NCI-H187 (cell line): ENCODE measurements at places on chromosomes 2 and 18.

DNA sequence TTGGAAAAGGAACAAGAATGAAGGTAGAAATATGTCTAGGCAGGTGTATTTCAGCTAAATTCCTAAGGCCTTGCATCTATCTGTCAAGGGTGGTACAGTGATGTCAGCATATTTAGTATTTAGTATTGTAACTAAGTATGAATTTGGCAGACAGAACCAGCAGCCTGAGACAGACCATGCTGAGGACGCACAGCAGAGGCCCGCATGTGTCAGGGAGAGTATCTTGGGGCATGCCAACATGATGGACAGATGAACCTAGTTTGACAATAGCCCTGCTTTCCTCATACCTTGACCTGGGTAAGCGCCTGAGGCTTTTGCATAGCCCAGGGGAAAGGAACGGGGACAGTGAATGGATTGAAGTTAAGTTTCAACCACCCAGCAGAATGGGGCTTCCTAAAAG, 33.8 kb upstream of the OSR1 start:
- no peak for DNase-seq

DNA sequence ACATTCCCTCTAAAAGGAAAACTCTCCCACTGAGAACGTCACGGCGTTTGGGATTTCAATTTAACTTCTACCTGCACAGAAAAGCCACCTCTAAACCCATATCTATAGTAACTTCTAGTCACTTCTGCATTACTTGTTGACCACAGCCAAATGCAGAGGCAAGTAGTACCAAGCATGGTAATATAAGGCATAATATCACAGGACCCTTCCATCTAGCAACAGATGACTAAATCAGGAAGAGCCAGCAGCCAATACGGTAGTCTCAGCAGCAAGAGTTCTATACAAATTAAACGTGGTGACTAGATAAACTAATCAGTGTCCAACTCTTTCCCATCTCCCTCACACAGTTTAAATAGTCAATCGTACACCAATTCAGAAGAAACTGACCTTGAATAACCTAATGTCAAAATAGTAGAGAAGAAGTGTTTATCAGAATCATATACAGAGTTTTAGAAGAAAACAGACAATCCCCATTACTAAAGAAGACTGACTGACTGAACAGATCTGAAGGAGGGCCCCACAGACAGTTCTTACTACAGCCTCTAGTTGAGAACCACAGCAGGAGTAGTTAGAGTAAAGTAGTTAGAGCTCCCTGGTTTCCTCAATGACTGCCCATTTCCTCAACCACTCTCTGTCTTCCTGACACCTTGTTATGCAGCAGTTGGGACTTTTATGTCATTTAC, 30.0 kb downstream of the MEMO1 start:
- DNase-seq, result no peak

- no peak for DNase-seq
These were observed 219.7 kb upstream of the CHST9 start for GRCh38 chr18:27404855-27405254.

GRCh38 chr18:53909668-53910067, 314.8 kb downstream of the MBD2 start:
- no peak for DNase-seq

GRCh38 chr2:121103960-121104359, 181.0 kb downstream of the TFCP2L1 start:
- no peak for DNase-seq

GRCh38 chr18:36066001-36066400, 1.4 kb downstream of the RPRD1A start:
- DNase-seq, result no peak

DNA sequence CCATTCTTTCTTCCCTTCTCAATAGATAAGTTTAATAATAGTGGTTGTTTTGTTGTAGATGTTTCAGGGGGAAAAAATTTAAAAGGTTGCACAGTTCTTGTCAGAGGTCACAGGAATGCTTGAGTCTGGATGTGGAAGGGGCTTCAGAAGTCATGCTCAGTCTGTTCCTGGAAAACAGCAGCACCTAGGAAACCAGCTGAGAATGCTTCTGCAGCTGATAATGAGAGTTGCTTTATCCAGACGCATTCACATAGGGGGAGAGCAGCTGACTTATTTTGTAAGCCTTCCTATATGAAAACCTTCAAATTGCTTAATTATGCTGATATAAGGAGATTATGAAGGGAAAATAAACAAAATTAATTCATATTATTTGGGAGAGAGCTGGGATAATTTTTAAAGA, 235.5 kb downstream of the GULP1 start:
- DNase-seq, result no peak

DNA sequence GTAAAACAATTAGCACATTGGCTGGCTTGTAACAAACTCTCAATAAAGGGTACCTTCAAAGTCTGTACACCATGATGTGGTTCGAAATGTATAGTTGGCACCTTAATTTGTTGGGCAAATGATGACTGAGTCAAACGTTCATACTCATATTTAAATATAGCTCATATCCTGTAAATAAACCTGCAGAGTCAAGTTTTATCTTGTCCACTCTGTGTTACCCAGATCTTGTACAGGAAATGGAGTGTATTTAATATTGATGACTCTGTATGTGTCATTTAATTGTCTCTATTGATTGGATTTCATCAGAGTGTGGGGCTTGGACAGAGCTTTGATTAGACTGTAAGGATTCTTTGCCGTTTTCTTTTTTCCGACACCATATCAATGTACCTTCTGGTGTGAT, 805.6 kb upstream of the ZEB2 start:
- no peak for DNase-seq

DNA sequence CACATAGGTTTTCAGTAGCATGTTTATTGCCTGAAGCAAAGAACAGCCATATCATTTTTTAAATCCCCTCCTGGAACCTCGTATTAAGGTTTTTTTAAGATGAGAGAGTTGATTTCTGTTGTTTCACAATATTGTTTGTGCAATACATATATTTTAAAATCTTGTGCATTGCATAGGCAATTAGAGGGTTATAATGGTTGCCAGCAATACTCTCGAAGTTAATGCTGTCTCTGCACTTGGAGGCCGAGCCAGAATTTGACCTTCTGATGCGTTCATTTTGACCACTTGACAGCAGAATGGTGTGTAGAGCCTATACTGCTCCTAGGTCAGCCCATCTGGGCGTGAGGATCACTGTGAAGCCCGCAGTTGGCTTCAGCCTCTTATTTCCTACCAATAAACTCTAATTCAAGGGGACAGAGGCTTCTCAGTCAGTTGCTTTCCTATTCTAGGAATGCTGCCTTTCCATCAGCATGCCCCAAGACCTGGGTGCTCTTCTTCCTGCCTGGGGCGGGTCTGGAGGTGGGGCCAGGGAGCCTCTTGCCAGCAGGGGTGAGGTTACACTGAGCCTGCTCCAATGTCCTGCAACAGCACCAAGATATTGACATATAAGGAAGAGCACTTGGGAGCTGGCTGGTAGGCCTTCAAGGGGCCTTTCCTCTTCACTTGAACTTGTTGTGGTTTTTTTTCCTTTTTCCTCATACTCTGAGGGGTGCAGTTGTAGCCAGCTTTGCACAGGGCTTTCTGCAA, 91.4 kb upstream of the BCL2L11 start:
- no peak for DNase-seq

DNA sequence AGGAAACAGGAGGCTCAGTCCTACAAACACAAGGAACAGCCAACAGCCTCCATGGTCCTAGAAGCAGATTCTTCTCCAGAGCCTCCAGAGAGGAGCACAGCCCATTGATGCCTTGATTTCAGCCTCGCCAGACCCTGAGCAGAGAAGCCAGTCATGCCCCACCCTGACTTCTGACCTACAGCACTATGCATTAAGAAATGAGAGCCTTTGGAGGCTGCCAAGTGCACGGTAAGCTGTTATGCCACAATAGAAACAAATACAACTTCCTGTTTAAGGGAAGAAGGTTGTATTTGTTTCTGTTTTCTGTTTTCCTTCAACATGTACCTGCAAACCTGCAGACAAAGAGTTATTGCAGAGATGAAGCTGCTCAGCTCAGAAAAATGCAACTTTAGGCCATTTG, 181.3 kb upstream of the AGAP1 start:
- DNase-seq, result no peak

DNA sequence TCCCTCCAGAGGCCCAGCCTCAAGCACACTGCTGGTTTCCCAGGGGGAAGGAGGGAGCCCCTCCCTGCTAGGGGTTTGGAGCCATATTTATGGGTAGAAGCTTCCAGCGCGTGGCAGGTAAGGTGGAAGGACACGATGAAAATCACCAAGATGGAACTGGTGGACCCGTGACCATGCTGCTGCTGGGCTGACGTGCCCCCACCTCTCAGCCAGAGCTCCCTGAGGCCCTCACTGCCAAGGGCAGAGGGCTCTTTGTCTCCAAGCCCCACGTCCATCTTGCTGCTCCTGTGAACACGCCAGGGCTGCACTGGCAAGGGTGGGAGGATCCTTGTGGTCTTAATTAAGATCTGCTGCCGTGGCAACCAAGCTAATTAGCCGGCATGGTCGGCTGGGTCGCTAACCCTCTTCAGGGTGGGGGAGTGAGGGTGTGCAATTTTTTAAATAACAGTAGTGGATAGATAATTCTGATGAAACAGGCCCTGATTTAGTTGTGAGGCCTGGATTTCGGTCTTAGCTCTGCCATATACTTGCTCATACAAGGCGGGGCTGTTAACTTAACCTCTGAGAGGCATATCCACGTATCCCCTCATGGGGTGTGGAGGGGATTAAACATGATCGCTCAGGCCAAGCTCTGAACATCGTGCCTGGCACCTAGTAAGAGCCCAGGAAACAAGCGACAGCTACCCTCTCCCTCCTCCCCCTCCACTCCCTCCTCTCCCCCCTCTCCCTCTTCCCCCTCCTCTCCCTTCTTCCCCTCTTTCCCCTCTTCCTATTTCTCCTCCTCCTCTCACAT, 232.8 kb downstream of the CELF4 start:
- no peak for DNase-seq

- no peak for DNase-seq
These were observed 52.0 kb upstream of the HAAO start for GRCh38 chr2:42844366-42844765.

- DNase-seq, result no peak
These were observed 12.3 kb upstream of the IL1B start for GRCh38 chr2:112848833-112849232.

DNA sequence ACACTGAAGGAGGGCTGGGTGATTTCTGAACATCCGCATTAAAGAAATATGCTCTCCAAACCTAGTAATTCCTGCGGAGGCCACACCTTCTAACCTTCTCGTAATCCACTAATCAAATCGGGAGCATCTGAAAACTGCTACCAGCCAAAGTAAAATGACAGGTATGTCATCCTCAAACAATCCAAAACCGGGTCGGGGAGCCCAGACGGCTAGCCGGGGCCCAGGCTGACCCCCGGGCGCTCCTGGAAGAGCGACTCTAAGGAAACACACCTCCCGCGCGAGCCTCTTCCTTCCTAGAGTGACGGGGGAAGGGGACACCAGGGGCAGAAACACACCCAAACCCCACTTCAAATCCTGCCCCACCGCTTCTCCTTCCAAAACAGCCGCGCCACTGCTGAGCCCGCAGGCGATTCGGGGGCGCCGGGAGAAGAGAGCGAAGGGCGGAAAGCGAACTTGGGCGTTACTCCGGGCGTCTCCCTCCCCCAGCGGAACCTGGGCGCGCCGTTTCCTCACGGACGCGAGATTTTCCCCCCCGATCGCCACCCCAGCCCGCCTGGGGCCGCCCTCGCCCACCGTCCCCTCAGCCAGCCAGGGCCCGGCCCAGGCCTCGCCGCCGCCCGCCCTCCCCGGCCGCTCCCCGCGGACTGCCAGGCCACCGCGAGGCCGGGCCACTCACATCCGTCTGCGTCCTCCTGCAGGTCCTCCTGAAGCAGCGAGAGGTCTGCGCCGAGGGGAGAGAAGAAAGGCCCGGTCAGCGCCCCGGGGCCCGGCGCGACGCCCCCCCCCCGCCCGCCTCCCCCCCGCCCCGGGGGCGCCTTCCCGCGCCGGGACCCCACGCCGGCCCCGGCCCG, 584 bp downstream of the PPP4R1 start:
- no peak for DNase-seq

DNA sequence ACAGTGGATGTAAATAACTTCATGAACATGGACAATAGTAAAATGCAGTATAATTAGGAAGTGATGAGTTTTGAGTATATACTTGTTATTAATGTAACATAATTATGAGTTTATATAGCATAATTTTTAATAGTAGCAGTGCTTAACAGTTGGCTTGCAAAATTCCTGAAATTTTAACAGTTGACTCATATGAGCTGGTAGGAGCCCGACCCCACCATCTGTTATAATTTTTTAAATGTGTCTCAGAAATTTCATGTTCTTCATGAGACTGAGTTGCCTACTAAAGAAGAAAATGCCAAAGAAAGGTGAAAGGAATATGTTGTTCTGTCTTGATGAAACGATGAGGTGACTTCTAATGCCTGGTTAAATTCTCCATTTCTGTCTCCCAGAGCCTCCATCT, 62.6 kb downstream of the ITGB1BP1 start:
- no peak for DNase-seq

- DNase-seq, result no peak
These were observed 87.6 kb downstream of the MRPS9 start for GRCh38 chr2:105125428-105125827.

- no peak for DNase-seq
These were observed 60.8 kb downstream of the CENPO start for GRCh38 chr2:24853996-24854395.

DNA sequence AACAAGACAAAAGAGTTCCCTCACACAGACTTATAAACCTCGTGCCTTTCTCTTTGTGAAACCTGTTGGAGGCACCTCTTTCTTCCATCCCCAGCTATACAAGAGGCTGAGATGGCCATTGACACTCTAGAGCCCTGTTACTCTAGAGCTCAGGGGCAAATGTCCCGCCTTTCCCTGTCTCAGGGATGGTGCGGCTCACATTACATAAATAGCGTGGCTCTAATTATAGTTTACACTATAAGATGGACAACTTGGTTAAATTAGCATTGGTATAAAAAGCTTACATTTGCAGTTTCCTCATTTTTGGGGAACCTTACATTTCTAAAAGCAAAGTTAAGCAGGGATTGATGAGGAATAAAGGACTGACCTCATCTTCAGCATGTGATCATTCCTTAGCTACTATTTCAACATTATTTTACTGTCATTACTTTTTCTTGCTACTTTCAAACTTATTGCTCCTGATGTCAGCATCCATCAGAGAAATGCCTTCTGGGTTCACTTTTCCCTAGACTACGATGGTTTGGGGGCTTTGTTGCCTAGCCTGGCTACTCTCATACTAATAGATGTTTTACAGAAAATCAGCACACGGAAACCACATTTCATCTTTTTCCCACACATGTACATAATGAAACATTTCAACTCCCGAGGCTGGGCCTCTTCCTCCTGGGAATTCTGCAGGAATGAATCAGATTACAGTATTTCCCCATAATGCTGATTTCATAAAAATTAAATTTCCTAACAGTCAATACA, 40.4 kb downstream of the FTCDNL1 start:
- DNase-seq, result no peak
